Activated CD8-positive, alpha-beta T cell treated with anti-CD3 and anti-CD28 coated beads for 36 hours (primary cell): ENCODE measurements at places on chromosomes 6 and 20.

DNA sequence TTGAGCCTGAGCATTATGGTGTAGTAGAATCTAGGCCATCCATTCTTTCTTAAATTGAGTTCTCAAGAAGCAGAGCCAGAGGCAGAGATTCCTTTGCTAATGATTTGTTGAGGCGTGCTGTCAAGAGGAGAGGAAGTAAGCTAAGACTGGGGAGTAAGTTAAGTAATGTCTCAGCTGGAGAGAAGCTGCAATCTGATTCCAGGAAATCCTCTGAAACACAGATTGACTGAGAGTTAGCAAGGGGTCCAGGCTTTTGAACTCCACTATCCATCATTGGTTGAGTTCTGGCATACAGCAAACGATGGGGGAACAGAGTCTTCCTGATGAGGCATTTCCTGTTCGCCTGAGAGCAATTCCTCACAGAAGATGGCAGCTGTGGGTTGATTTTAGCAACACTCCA, 207.4 kb upstream of the RAB32 start:
- DNase-seq = no peak

- DNase-seq = no peak
These were observed 117.6 kb downstream of the DST start for GRCh38 chr6:56524891-56525703.

DNA sequence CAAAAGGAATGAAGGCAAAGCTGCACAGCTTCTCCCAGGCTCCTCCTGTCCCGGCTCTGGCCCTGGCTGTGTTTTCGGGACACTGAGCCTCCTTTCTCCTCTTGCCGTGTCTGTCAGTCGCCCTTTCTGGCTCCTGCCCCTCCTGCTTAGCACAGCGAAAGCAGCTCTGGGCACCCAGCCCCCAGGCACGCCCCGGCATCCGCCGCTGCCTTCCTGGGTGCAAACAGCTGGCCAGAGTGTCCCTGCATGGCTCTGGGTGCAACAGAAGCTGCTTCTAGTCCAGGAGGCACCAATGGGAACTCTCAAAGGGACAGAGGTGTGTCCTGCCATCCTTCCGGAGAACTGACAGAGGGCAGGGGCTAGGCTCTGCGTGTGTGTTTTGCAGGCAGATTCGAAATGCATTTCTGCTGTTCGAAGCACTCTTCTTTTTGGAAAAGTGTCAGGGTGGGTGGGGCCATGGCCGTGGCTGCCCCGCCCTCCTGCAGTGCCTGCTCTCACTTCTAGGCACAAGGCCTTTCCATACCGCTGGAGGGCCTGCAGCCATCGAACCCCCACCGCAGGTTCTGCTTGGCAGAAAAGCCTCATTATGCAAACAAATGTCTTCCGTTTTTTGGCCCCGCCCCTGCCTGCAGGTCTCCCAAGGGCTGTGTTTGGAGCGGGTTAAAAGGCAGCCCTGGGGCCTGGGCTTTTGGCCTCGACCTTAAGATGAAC, 15.5 kb downstream of the COL9A3 start:
- no peak for DNase-seq

- DNase-seq = no peak
These were observed 625.9 kb upstream of the FLRT3 start for GRCh38 chr20:14963262-14963663.

DNA sequence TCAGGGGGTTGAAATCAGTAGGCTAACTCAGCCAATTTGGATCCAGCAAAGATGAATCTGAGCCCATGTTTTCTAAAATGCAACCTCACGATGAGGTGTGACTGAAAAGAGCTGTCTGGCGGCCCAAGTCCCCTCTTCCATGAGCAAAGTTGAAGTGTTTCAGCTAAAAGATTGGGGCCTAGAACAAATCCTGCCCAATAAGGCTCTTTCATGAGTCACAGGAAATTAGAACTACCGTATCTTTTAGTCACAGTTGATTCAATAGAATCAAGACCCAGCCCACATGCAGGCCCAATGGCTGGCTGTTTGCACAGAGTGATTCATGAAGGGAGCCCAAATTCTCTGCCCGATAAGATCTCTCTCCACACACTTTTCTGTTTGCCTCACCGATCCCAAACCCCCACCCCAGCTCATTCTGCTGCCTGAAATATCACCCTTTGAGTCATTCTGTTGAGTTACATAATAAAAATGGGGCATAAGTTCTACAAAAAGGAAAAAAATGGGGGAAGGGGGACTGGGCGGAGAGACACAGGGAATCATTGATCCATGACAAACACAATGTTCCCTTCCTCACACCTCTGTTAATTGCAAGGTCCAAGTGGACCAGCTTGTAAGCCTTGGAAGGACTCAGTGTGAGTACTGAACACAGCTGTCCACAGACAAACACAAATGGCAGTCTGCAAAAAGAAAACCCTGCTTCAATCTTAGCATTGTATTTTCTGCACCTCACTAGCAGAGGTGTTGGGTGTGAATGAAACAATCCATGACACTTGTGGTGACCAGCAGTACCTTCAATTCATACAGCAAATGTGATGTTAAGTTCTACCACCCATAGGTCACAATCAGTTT, 13.8 kb downstream of the FOXQ1 start:
- no peak for DNase-seq

- no peak for DNase-seq
These were observed 24.2 kb upstream of the TAGAP start for GRCh38 chr6:159068904-159069578.

GRCh38 chr6:15152700-15153099, 93.2 kb upstream of the JARID2 start:
- no peak for DNase-seq

DNA sequence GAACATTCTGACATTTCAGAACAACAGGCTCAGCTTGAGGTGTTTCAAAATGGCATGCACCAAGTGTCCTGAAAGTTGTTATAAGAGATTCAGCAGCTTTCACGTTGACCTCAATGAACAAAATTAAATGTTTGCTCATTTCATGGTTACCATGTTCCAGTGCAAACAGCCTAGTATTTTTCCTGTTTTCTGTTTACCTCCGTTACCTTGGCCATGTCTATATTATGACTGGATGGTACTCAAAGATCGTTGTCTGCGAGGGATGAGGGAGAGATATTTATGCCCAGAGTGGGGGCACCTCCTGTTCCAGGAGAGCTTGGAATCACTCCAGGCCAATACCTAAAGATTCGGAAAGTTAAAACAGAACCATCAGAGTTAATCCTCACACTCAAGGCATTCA, 83.8 kb upstream of the SASH1 start:
- DNase-seq = no peak

DNA sequence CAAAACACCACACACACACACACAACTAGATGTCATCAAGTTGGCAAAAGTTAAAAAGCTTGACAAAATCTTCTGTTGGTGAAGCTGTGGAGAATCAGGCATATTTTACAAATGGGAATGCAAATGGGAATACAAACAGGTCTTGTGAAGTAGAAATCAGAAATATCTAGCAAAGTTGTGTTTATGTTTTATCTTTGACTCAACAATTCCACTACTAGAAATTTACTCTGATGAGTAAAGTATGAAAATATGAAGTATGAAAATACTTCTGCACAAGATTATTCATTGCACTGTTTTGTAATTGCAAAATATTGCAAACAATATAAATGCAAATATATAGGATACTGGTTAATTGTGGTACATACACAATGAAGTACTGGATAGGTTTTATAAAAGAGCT, 1166.0 kb upstream of the GJE1 start:
- no peak for DNase-seq

GRCh38 chr6:105459049-105459448, 56.2 kb upstream of the PREP start:
- DNase-seq = peak; percentile 63

DNA sequence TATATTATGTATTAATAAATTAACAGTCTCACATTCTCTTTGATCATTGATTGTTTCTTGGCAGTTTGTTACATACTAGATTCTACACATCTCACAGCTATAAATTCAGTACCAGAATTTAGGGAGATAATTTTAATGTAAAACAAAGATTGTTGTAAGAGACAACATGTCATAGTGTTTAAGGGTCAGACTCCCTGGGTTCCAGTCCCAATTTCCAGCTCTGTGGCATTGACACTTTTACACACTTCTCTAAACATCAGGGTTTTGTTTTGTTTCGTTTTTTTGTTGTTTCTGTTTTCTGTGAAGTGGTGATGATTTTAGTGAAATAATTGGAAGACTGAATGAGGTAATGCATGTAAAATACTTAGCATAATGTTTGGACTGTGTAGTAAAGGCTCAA, 19.9 kb downstream of the ADGRB3 start:
- no peak for DNase-seq

DNA sequence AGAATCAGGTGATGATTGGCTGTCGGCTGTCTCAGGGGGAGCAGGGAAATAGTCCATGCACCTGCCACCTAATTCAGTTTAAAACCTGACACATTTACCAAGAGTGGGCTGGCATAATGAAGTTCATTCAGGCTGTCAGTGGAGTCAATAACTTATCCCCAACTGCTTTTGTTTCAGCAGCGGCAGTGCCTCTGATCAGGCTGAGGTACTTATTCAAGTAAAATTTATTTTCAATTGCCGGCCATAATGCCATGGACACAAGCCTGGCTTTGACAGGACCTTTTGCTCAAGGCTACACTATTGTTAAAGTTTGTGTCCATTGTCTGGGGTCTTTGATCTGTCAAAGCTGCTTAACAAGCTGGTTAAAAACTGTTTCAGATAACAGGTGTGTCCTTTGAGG, 20.6 kb downstream of the OLIG3 start:
- DNase-seq = no peak

DNA sequence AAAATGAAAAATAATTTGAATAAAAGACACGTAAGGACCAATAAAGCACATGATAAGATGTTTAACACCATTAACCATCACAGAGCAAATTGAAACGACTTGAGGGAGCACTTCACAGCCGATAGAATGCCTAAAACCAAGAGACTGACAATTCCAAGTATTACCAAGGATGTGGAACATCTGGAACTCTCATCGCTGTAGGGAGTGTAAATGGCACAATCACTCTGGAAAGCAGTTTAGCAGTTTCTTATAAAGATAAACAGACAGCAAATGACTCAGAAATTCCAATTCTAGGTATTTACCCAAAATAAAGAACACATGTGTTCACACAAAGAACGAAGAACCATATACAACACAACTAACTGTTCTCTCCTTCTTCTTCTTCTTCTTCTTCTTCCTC, 8.5 kb upstream of the UBD start:
- DNase-seq = no peak

DNA sequence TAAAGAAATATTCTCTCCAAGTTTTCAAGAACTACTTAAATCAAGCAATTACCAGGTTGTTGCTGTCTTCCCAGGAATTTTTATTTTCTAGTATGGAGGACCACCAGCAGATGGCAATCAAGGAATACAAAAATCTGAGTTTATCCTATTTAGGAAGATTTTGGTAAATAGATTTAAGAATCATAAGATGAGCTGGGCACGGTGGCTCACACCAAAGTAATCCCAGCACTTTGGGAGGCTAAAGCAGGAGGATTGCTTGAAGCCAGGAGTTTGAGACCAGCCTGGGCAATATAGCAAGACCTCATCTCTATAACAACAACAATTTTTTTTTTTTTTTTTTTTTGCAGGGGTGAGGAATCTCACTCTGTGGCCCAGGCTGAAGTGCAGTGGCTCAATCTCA, 19.3 kb upstream of the SEC63 start:
- DNase-seq = no peak

DNA sequence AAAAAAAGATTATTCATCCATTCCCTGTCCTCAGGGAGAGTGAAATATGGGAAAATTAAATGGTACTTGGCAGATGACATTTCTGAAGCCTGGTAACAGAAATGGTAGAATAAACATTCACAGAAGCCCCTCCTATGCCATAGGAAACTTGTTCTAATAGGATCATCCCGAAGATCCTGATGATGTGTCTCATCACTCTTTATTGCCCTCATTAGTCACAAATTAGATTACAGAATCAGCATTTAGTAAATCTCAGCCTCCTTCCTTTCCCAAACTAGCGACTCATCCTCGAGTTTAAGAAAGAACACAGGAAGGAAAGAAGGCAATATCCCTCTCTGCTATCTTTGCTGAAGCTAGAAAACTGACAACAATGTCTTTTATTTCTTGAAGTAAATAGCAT, 154.4 kb downstream of the TMEM200A start:
- DNase-seq = no peak

GRCh38 chr20:57470212-57470522, 54.8 kb downstream of the CTCFL start:
- DNase-seq = no peak

- no peak for DNase-seq
These were observed 8.9 kb upstream of the ADRM1 start for GRCh38 chr20:62293946-62294345.

GRCh38 chr6:42010185-42010891, 40.0 kb upstream of the TAF8 start:
- peak; percentile 68 for DNase-seq

DNA sequence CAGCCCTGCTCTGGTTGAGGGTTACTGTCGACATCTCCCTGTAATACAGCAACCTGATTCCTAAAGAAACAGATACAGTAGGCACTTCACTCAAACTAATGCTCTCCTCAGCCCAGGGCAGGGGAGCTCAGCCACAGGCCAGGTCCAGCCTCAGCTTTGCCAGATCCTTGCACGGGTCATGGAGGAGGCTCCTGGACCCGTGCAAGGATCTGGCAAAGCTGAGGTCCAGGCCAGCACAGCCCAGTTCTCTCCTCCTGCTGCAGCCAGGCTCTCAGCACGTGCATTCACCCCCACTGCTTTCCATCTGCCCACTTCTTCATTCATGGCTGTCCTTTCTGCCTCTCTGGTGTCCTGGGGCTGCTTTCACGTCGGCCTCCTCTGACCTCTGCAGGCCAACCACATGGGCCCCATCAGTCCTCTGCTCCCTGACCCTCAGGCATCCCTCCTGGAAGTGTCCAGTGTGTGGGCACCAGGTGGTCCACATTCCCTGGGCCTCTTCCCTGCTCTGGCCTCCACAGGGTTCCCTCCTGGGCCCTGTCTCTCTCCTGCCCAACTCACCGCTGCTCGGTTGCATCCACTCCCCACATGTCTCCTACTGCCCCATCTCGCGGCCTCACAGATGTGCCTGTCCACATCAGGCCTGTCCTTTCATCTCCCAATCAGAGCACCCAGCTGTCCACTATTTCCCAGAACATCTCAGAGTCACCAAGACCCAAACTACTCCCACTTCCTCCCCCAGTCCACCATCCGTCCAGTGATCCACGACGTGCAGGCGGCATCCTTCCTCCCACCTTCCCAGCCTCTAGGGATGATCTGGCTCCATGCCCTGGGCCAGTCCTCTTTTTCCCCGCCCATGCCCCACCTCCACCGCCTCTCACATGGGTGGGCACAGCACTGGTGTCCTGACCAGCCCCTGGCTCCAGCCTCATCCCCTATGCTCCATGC, 11.8 kb upstream of the CD93 start:
- DNase-seq = no peak

- DNase-seq = no peak
These were observed 10.9 kb downstream of the PLEKHG1 start for GRCh38 chr6:150610584-150610983.

DNA sequence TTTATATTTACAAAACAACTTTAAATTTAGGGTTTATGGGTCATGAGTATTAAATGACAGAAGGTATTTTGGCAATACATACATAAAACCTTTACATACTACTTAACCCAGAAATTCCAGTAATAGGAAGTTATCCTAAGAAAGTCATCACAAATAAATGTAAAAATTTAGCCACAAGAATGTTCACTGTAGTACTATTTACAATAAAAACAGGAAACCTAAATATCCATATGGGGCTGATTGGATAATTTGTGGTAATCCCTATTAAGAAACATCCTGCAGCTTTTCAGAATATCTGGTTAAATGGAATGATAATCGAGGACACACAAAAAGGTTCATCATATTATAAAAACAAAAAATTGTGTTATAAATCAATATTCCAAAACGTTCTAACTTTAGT, 44.4 kb downstream of the TRAM2 start:
- DNase-seq = no peak

- DNase-seq = no peak
These were observed 37.6 kb downstream of the PKIB start for GRCh38 chr6:122647765-122648164.

GRCh38 chr20:44772636-44773035, 27.0 kb downstream of the KCNK15 start:
- no peak for DNase-seq
